ENCODE measurements at places on chromosomes 12 and 14. TPM values are rescaled to one million over a fixed set of nuclear protein-coding genes. Genes with fewer than 3 reads are reported as not detected.

DNA sequence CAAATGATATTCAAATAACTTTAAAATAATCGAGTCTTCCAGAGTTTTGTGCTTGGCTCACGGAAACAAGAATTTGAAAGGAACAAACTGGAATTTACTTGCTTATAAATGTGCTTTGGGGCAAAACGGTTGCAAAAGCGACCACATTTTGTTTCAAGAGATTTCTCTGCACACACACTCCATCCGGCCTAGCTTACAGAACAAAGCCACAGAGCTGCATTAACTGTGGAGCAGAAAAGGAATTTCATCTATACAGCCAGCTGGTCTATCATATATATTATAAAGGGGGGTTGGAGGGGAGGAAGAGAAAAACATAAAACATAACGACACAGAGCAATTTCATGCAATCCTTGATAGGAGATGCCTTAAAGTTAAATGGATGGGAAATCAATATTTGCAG, 153.0 kb downstream of the MYRFL start:
- DNase-seq, result no peak

RFLNA gene
- total RNA-seq, result not detected

GRCh38 chr12:122423258-122424165, 1.0 kb upstream of the CLIP1 start:
- no peak for DNase-seq

GRCh38 chr12:57726884-57727757, 11.4 kb downstream of the AGAP2 start:
- no peak for DNase-seq

DNA sequence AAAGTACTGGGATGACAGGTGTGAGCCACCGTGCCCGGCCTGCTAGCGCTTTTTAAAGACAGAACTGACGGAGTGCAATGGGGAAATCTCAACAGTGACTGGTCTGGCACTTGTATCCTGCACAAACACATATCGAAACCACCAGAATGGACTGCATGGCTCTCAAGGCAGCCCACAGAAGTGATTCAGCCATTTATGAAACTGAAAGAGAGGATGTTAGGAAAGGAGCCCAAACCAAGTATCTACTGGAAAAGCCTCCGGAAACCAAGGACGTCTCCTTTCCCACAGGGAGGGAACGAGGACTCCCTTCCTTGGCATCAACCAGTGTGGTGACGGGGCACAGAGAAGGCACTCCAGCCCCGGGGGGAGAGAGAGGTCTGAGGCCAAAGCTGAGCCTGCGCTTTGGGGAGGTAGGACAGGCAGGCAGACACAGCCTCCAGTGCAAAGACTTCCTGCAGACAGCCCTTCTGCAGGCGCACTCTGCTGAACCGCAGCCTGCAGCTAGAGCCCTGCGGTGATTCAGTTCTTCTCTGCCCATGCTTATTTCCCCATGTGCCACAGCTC, 16.5 kb downstream of the SLC15A4 start:
- DNase-seq, result no peak

TMEM132D gene
- total RNA-seq, result not detected

DNA sequence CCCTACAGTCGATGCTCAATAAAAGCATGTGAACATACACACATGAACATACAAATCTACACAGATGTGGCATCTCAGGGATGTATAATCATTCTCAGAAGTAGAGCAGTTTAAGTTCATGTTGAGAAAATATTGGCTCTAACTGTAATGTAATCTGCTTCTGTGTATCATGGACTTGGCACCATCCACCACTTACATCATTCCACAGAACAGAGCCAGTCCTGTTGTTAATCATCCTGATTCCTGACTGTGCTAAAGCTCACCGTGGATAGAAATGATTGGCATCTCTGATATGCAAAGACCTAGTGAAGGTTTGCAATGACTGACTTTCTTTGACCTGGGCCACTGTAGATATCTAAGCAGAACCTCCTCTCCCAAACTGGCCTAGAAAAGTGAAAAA, 1141.3 kb downstream of the BCL11B start:
- DNase-seq, result no peak

DNA sequence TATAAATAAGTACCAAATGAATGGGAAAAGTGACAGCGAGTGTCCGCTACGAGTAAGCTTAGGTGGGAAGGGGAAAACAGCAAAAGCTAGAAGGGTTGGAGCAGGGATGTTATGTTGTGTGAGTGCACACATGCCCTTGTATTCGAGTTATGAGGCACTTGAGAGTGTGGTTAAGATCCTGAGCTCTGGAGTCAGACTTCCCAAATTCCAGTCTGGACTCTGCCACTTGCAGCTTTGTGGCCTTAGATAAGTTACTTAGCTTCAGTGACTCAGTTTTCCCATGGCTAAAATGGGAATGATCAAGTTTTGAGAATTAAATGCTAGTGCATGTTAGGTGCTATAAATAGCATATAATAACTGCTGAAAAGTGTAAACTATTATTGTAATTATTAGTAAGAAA, 44.9 kb downstream of the KTN1 start:
- no peak for DNase-seq

GRCh38 chr12:115044073-115044472, 360.1 kb upstream of the TBX3 start:
- DNase-seq, result no peak

DYRK2 gene
- total RNA-seq, result 135 TPM

- DNase-seq, result peak; percentile 47
Measured at GRCh38 chr14:32203928-32204357, 874 bp upstream of the RNU6-8 start.

GRCh38 chr12:95216711-95217376, 423 bp downstream of the FGD6 start:
- peak; percentile 8 for DNase-seq

DNA sequence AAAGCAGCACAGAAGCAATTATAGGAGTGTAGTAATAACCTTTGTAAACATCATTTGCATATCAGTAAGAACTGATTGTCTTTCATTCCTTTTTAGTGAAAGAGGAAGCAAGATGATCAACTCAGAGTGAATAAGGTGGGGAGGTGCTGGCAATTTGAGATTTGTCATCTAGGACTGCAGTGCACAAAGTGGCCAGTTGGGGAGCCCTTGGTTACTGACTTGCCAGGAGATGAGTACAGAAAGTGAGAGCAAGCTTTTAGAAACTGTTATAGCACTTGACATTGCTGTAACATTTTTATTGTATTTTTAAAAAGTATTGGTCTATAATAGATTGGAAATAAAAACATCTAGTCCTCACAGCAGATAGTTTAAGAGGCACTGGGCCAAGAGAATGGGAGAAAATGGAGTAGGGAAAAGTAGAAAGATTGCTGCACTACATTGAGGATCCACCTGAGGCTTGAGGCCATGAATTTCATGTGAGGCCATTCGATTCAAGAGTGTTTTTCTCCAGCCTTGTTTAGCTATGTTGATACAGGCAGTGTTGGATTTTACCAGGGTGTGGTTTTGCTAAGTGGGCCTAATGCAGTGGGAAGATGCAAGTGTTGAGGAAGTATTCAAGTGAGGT, 98.2 kb downstream of the SNAPC1 start:
- DNase-seq, result peak; percentile 25

- no peak for DNase-seq
Measured at GRCh38 chr12:50620109-50620977, 115.6 kb downstream of the DIP2B start.

GRCh38 chr12:69056743-69057515, 124.0 kb upstream of the CPM start:
- no peak for DNase-seq

DNA sequence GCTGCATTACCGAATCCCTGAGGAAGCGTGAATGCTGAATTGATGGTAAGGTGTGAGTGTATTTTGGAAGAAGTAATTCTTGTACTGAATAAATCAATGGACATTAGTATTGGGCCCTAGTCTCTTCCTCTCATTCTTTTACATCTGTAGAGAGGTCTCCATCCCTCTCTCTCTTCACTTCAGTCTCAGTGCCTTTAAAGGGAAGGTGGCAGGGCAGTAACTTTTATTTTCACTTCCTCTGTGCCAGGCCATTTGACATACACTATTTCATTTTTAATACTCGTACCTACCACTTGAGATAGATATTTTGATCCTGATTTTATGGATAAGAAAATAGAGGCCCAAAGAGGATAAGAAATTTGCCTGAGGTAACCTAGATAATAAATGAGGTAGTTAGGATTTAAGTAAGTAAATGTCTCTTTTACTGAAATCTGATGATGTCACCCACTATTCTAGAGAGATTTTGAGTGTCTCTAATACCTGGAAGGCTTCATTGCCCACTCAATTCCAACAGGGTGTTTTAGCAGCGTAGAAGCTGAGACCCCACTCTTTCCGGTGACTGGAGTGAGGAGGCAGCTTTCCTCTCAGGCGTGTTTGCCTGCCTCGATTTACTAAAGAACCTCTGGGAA, 177.9 kb upstream of the PRICKLE1 start:
- DNase-seq, result no peak

- DNase-seq, result peak; percentile 7
Measured at GRCh38 chr14:60266021-60266937, 17.3 kb downstream of the PPM1A start.

ACOT6 gene
- total RNA-seq, result not detected
